ENCODE measurements at places on chromosomes 3 and 15.

GRCh38 chr15:70473581-70474370 is 289.6 kb downstream of the UACA start:
- DNase-seq, result no peak

DNA sequence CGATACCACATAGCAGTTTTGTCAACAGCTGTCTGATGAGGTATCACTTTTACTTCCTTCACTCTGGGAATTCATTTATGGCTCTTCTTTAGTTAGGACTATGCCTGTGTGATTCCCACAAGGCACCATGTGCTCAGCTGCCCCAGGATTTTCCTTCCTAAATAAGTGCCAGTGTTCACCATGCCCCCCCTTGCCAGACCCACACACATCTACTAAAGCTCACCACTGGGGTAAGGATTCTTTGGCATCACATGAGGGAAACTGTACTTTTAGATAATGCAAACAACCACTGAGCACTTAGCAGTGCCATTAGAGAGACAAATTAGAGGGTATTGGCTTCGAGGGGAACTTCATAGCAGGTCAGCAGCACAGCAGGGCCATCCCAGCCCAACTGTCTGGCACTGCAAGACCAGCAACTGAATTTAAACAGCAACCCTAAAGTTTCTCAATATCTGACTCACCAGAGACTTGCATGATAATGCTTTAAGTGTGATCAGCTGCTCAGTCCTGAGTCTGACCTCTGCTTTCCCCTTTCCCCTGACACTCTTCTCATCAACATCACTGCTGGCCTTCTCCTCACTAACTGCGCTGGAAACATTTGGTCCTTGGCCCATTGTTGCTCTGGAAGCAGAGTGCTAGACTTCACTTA is 114.3 kb downstream of the STAC start:
- DNase-seq, result no peak

DNA sequence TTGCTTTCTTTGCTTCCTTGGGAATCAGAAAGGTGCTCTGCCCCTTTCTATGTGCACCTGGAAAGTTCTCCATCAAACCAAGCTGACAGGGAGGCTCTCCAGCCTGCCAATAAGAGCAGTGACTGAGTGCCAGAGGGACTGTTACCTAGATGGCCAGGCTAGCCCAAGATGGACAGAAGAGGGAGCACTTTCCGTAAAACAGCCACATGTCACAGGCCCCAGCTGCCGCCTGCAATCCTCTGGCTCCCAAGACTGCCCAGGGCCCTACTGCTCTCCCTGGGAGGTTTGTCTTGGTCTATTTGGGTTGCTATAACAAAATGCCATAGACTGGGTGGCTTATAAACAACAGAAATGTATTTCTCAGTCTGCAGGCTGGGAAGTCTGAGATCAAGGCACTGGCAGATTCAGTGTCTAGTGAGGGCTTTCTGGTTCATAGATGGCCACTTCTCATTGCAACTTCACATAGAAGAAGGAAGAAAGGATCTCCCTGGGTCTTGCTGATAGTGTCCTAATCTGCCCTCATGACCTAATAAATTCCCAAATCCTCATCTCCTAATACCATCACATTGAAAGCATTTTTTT is 72.3 kb downstream of the TAMM41 start:
- peak; percentile 14 for DNase-seq

DNA sequence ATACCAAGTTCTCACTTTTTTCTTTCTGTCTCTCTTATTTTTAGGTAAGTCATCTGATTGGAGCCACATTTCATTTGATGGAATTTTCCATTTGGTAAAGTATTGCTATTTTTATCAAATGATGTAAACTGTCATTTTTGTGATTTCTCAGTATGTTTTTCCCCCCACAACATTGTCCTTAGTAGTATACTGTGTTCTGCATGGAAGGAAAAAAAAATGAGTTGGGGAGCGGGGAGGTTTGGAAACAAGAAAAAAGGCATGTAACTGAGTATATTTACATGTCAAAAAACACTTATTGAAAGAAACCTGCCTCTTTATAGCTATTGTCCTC is 104.2 kb downstream of the FILIP1L start:
- DNase-seq, result no peak

Data from Caki2 (cell line).